ENCODE measurements at places on chromosomes 1 and 21. TPM values are rescaled to one million over a fixed set of nuclear protein-coding genes. Genes with fewer than 3 reads are reported as not detected.

Gene HTR1D
- total RNA-seq = not detected

Gene C1orf115
- total RNA-seq = 1.9 TPM

GRCh38 chr1:152739841-152740240, 18.0 kb upstream of the KPRP start:
- H3K27me3 ChIP-seq = no peaks in the 10 kb centered on the region
- DNase-seq = peak; percentile 43
- H3K4me1 ChIP-seq = peaks cover 45% of the 10 kb centered on the region
- H3K36me3 ChIP-seq = no peaks in the 10 kb centered on the region
- H3K27ac ChIP-seq = no peak overlapping the region

DNA sequence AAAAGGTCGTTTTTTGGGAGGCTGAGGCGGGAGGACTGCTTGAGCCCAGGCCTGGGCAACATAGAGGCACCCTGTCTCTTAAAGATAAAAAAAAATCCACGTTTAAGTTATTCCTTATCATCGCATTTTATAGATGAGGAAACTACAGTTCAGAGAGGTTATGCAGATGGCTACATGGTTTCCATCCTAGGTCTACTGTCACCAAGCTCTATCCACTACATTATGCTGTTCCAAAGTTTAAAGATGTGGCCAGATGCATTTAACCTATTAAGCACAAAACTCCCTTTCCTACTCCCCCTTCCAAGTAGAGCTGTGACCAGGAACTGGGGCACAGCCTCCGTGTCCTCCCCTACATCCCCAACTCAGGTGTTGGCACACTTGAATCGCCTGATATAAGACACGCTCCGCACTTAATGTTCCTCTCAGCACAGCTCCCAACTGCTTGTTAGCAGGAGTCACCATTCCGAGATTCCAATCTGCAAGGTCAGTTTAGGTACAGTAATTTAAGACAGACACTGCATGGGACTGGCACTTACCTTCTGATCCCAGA, 1.3 kb downstream of the TAF5L start:
- no peaks in the 10 kb centered on the region for H3K36me3 ChIP-seq
- peaks cover 34% of the 10 kb centered on the region for H3K4me1 ChIP-seq
- peak overlapping the region; percentile 90 for H3K4me3 ChIP-seq
- DNase-seq = no peak

DNA sequence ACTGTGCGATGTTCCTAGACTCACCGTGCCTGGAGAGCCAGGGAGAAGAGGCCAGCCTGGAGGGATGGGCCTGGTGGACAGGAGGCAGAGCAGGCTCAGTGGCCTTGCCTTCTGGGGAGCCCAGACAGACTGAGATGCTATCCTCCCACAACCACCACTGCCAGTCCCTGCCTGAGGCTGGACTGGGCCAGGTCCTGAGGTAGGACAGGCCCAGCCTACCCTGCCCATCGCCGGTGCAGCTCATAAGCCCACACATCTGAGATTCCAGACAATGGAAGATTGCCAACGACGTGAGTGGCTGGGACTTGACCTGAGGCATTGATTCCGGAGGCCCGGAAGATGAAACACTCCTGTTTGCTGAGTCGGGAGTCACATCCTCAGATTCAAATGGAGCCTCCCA, 5.8 kb downstream of the CLEC20A start:
- H3K36me3 ChIP-seq = no peaks in the 10 kb centered on the region
- DNase-seq = no peak
- no peaks in the 10 kb centered on the region for H3K4me1 ChIP-seq
- no peak overlapping the region for H3K4me3 ChIP-seq
- no peak overlapping the region for H3K27ac ChIP-seq

Gene GJC2
- 0.54 TPM for total RNA-seq

Gene UBXN11
- 4.8 TPM for total RNA-seq

GRCh38 chr1:44811234-44811633, 2.9 kb downstream of the BTBD19 start:
- 0 out of 2 replicates have a peak overlapping the region, but pooled peaks have one; percentile 13 for H3K4me3 ChIP-seq
- peak overlapping the region; percentile 100 for H3K27ac ChIP-seq
- peaks cover 73% of the 10 kb centered on the region for H3K4me1 ChIP-seq
- H3K27me3 ChIP-seq = no peaks in the 10 kb centered on the region
- DNase-seq = no peak

Gene LRRC53
- total RNA-seq = not detected

Gene RNF186
- total RNA-seq = not detected
